ENCODE measurements at places on chromosomes 12 and 14.

- DNase-seq = no peak
These were observed 4.6 kb upstream of the CEP128 start for GRCh38 chr14:80946187-80946586.

DNA sequence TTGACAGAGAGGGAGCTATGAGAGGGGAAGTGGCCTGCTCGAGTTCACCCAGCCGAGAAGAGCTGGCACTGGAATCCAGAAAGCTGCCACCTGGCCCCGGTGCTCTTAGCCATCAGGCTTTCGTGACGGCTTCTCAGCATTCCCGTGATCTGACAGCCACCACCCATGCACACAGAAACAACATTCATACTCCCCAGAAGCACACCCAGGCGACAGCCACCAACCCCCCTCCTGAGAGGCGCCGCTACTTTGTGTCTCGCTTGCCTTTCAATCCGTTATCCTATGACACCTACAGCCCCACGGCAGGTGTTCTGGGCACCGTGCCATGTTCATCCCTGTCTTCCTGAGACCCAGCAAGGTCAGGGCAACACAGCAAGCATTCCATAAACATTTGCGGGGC lies 31.4 kb downstream of the PSMC1 start:
- DNase-seq = no peak

- no peak for DNase-seq
These were observed 61.3 kb downstream of the CCDC88C start for GRCh38 chr14:91356181-91356763.

DNA sequence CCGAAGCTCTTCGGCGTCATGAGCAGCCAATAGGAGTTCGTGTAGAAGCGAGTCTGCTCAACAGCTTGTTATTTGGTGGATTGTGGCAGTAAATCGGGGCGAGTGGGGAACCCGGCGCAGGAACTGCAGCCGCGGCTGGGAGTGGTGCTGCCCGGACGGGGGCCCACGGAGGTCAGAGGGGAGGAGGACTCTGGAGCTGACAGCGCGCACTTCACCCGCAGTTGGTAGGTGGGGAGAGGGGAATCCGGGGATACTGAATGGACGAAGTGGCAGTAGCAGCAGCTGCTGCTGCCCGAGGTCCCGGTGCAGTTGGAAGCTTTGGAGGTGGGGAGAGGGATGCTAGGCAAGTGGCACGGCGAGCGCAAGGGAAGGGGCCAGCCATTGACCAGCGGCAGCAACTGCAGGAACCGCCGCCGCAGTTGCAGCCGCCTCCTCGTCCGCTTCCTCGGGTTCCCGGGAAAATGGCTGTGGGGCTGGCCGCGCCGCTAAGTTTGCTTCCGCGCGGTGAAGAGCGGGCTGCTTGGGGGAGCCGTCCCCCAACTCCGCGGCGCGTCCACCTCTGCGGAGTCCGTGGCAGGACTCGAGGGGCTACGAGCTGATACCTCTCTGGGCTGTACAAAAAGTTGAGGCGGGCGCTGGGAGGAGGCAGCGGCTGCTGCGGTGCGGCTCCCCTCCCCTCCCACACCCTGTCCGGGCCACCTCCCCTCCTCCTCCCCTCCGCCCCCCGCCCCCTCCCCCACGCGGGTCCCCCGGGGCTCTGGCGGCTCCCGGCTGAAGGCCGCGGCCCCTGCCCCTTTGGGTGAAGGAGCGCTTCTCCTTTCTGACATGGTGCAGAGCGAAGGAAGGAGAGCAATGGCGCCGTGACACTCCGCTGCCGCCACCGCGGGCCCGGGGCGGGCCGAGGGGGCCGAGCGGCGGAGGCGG lies at the start of gene ARID4A:
ARID4A (plus strand) TSS at position 79 of the 924 bp plus-strand sequence. CDS start 1,300 bp downstream, outside the sequence.
- peak; percentile 92 for DNase-seq

GRCh38 chr12:69885658-69886057 lies 60.6 kb downstream of the MYRFL start:
- no peak for DNase-seq

DNA sequence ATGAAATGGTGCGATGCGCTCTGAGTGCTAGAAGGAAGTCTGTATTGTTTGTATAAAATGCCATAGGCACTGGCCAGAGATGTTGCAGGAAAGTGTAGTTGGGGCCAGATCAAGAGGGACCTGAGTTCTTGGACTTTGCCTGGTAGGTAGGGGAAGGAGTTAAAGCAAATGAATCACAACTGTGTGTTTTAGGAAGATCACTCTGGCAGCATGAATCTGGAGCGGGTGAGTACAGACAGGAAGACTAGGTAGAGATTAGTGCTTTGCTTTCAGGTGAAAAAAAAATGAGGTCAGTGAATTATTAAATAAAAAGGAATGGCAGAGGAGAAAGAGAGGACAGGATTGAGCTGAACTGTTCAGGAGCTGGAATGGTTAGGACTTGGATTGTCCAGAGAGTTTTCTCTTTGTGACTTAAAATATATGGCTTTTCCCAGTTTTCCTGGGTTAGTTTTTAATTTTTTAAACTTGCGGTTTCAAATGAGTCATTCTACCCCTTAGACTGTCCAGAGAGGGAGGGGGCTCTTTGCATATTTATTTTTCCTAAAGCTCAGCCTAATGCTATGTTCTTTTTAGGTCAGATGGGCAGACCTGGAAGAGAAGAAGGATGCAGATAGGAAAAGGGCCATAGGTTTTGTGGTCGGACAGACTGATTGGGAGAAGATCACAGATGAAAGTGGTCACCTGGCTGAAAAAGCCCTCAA lies 41.1 kb downstream of the PROX2 start:
- DNase-seq = no peak

GRCh38 chr14:35222872-35223466 lies 69.2 kb upstream of the PSMA6 start:
- no peak for DNase-seq

DNA sequence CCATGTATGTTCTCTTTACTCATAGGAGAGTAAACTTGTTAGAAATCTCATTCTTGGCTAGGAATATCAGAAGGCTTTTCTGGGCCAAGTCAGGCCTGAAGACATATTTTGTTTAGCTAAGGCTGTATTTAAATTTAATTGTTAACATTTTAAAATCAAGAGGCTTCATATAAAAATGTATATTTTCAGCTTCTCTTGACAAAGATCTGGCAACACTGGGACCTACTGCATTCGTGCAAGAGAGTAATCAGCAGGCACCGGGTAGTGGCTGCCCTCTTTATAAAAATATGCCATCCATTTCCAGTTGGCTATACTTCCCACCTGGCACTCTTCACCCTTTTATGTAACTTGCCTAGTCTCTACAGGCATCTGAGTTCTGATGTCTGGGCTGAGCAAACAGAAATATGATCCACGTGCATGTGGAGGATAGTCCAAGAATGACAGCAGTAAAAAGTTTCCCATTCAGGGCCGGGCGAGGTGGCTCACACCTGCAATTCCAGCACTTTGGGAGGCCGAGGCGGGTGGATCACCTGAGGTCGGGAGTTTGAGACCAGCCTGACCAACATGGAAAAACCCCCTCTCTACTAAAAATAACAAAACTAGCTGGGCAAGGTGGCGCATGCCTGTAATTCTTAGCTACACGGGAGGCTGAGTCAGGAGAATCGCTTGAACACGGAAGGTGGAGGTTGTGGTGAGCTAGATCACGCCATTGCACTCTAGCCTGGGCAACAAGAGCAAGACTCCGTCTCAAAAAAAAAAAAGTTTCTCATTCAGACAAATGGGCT lies 2.0 kb upstream of the SOS2 start:
- DNase-seq = no peak

DNA sequence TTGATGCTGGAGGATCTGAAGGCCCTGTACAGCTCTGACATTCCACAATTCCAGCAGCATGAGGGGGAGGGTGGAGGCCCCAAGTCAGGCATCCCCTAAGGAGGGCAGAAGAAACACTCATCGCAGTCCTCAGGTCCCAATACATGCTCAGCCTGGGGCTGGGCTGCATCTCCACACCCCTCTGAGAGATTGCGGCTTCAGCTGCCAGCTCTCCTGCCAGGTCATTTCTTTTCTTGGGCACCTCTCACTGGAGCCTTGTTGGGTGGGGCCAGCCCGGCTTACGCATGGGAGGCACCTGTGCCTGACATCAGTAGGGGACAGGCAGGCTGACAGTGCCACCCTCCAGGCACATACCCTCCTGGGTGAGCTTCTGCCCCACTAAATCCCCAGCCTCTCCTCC lies 89.8 kb downstream of the DICER1 start:
- DNase-seq = no peak

GRCh38 chr12:88763536-88764100 lies 183.3 kb upstream of the KITLG start:
- no peak for DNase-seq

DNA sequence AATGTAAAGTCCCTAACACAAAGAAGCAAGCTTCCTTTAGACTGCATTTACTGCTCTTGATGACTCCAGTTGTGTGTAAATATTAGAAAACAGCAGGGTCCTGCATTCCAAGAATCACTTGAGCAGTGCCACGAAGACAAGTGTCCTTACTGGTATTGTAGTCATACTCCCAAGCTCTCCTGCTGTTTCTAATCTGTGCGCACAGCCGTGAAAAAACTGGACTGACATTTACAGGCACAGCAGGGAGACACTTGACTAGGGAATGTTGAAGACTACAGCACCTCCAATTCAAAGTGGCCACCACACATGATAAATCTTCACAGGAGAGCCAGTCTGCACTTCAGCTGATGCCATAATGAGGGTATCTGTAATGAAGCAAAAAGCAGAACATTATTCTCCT lies 91.4 kb downstream of the VRK1 start:
- no peak for DNase-seq

GRCh38 chr12:130776857-130777339 lies 60.8 kb upstream of the RIMBP2 start:
- DNase-seq = no peak

GRCh38 chr12:56010111-56010570 lies 10.7 kb upstream of the IKZF4 start:
- DNase-seq = no peak

- no peak for DNase-seq
These were observed 293.4 kb downstream of the EGLN3 start for GRCh38 chr14:33657476-33657875.

DNA sequence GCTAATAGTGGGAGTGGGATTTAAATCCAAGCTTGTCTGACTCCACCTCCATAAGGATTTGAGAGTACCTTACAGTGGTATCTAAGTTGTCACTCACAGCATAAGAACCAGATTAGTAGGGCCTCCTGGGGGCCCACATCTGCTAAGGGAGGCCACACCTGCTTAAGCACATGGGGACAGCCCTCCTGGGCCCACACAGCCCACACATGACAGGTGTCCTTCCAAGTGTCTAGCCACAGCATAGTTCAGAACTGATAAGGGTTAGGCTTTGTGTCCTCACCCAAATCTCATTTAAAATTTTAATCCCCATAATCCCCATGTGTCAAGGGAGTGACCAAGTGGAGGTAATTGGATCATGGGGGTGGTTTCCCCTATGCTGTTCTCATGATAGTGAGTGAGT lies 186.0 kb upstream of the HMGA2 start:
- DNase-seq = no peak

All from body of pancreas (tissue), 4 donors.